Activated naive CD4-positive, alpha-beta T cell treated with anti-CD3 and anti-CD28 coated beads, Interleukin-2, amount 10 ng/mL, durations not matched to agents 7 days and 5 days (primary cell): ENCODE measurements at places on chromosomes 6 and 20.

- no peak for DNase-seq
These were observed 27.3 kb downstream of the RIMS1 start for GRCh38 chr6:71913444-71914234.

DNA sequence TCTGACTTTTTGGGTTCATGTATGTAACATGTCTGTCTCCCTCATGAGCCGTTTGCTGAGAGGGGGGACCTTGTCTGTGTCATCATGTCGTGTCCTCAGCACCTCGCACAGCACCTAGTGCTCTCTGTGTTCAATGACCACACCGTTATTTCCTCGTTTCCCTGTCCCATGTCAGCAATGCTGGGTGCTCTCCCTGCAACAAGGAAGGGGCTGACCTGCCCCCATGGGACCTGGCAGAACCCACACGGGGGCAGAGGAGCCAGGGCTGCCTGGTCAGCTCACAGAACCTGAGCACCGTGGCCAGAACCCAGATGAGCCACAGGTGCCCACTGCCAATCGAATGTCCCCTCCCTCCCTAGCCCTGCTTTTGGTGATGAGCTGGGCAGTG lies 7.3 kb downstream of the ADA start:
- DNase-seq, result no peak

- DNase-seq, result no peak
These were observed 58.6 kb downstream of the SYNJ2 start for GRCh38 chr6:158040051-158040803.

DNA sequence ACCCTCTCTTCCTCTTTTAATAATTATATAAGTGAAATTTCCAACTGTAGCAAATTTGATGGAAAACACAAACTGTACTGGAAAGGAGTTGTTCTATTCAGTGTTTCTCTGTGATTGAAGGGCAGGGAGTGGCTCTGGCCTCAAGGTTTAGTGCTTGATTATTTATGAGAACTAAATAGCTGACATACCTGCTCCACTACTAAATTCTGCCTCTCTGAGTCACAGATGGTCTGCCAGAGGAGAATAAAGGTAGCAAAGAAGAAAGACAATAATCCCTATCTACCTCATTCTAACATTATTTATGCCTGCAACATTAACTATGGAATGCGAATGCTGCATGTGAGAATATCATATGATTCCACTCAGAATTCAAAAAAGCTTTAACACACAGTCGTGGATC lies 9.3 kb downstream of the BMP5 start:
- no peak for DNase-seq

GRCh38 chr20:8129211-8129976 lies 2.7 kb upstream of the PLCB1 start:
- no peak for DNase-seq

GRCh38 chr6:30557683-30557981 lies 537 bp downstream of the PRR3 start:
- DNase-seq, result no peak
